Stimulated activated CD8-positive, alpha-beta memory T cell treated with anti-CD3 and anti-CD28 coated beads, Interleukin-4, amount 100 ng/mL, for 1 hour (primary cell): ENCODE measurements at places on chromosomes 3 and 15.

GRCh38 chr15:82538961-82539690 is 1.1 kb downstream of the RPS17 start:
- DNase-seq, result no peak

DNA sequence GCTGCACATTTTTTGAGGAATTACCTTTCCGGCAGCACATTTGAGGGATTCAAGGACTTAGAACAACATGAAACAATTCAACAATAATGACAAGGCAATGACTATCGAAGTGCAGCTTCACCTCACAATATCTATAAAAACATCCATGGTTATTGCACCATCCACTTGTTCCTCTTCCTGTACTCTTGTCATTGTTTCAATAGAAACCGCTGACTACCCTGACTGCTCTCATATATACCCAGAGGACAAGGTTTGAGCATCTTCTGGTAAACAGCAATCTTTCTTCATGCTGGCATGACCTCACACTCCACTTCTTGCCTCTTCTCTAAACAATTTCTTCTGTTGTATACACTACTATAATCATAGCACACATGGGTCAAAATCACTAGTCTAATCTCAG is 864.9 kb downstream of the FHIT start:
- DNase-seq, result no peak

- DNase-seq, result no peak
Measured at GRCh38 chr3:56754741-56755417, 46.9 kb downstream of the ARHGEF3 start.

GRCh38 chr3:119624002-119624720 is 26.5 kb downstream of the PLA1A start:
- no peak for DNase-seq

DNA sequence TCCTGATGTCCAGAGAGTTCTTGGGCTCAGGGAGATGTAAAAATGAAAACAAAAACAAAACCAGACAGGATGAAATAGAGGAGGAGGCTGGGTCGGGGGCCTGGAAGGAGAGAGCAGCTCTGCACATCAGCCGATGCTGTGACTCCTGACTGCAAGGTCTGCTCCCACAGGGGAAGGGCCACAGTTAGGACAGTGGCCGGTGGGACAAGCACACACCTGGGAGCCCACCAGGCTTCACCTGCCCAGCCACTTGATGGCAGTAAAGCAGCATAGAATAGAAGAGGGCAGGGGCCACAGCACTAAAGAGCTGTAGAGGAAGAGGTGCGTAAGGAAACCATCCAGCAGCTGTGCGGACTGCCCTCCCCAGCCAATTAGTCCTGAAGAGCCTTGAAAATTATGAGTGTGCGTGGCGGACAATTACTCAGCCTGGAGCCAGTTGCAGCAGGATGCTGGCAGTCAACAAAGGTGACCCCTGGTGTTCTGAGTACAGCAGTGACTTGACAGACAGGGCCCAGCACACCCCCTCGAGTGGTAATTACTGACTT is 29.8 kb downstream of the ALS2CL start:
- no peak for DNase-seq

DNA sequence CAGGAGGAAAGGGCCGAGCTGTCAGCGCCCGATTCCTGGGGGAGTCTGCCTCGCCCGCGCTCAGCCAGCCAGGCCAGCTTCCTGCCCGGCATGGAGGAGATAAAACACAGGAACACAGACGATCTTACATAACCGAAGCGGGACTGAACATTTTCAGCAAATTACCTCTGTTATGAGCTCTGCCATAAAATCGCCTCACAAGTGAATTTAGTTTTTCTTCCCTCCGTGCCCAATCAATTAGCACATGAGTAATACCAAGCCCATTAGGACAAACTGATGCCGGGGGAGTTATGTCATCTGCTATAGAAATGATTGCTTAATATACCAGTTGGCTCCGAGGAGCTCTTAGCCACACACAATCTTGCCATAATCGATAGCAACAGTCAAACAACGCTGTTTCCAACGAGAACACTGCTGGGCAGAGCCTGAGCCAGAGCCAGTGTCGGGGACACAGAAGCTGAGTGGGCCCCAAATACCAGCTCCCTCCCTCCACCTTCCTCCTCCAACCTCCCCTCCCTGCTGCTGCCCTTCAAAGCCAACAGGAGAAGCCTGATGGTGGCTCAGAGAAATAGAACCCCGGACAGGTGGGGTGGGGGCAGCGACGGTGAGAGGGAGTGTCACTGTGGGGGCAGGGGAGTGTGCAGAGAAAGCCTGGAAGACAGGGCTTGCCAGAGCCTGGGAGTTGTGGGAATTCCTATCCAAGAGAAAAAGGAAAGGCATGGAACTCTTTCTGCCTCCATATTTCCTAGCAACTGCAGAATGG is 279.4 kb upstream of the TLE3 start:
- no peak for DNase-seq

DNA sequence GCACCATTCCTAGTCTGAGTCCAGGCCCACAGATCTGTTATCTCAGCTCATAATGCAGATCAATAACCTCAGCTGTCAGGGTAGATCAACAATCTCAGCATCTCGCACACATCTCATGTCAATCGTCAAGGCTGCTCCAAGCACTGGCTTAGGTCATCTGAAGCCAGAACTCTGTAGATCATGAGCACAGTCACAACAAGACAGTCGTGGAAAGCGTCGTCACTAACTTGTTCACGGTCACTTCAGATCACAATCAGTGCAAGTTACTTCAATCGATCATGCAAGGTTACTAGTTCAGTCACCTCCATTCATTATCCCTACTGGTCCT is 71.8 kb downstream of the RBPMS2 start:
- DNase-seq, result no peak

DNA sequence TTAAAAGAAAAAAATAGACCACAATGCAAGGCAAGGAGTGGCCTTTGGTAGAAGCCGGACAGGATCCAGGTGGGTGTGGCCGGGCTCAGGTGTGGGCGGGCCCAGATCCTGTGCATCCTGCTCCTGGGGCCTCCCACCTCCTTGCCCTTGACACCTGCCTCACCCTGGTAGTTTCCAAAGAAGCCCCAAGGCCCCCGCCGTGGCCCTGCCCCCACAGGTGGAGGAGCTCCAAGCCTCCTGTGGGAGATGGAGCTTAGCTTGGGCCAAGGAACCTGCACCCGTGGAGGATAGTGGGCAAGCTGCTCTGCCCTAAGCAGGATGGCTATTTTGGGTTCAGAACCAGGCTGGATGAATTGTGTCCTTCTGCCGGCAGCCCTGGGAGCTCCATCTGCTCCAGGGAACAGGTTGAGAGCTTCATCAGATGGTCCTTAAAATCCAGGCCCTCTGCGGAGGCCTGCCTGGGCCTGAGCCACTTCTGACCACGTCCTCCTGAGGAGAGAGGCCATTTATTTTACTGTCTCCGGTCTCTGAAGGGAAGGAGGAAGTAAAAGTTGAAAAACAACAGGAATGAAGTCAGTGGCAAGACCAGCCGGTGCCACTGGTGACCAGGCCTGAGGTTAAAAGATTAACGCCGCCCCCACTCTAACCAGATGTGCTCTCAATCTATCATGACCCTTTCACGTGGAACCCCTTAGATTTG is 53.9 kb upstream of the KLF13 start:
- DNase-seq, result no peak

DNA sequence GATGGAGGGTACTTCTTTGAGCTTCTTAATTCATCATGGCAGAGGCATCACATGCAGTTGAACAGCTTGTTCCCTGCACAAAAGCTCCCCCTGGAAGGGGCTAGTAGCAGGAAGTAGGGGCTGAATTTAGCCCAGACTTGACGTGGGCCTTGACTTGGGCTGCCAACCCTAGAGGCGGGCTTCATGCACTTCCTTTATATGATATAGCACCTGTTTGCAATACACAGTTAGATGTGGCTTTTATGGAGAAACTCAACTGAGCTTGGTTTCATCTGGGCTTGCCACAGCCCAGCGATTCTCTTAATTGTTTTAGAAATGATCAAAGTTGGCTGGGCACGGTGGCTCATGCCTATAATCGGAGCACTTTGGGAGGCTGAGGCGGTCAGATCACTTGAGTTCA is 33.7 kb upstream of the ADGRG7 start:
- DNase-seq, result no peak

DNA sequence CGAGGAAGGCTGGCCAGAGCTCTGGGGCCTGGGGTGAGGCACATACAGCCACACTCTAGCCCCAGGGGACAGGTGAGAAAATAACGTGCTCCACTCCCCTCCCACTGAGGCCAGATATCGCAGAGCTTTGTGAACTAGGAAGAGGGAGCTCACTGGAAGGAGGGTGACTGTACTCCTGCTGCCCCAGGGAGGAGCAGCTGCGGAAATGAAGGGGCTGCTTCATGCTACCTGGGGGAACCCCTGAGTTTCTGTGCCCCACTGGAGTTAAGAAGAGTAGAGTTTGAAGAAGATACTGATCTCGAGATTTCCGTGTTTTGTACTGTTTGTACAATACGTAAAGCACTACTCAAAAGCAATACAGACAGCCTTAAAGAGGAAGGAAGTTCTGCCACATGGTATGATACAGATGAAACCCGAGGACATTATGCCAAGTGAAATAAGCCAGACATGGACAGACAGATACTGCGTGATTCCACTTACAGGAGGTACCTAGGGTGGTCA is 44.6 kb downstream of the CMTM6 start:
- no peak for DNase-seq

DNA sequence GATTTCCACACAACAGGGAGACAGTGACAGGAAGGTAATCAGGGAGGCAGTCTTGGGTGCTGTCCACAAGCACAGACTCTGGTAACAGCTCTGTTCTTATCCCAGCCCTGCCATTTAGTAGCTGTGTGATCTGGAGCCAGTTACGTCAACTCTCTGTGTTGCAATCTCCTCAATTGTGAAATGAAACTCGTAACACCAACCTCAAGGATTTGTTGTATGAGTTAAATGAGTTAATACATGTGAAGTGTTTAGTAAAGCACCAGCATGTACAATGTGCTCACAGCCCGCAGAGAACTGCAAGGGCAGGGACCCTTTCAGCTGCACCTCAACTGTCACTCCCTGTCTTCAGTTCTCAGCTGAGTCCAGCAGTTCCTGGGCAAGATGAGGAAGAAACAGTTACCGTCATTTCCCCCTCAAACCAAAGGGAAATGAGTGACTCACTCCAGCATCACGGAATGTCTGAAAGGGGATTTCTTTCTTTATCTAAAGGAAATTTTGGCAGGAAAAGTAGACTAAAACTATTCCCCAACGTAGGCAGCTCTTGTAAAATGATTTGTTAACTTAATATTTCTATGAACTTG is 39.9 kb upstream of the MB21D2 start:
- no peak for DNase-seq

GRCh38 chr3:169147238-169148008 is 516.1 kb downstream of the MECOM start:
- no peak for DNase-seq

DNA sequence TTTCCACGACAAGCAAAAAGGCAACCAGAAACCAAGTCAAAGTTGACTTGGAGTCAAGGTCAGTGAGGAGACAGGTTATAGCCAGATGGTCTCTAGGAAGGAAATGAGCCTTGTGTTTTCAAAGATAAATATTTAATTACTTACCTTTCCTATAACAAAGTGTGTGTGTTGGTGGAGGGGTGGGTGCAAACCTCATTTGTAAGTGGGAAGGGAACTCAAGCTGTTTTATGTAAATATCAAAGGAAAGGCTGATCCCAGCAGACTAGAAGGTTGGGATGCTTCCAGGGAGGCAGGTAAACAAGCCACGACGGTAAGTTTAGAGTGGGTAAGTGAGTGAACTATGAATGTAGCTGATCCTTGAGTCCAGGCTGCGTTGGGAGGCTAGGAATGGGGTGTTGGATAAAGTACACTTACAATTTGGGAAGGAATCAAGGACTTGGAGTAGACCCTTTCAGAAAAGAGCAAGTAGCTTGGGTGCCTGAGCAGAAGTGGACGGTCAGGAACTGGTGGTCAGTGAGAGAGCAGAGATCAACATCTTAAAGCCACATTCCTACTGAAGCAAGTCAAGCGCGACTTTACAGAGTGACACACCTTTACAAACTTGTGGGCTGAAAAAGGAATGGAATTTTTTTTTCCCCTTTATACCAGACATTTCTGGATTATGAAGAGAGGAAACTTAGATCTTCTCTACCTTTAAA is 82.0 kb upstream of the TBL1XR1 start:
- DNase-seq, result no peak

- no peak for DNase-seq
Measured at GRCh38 chr15:89825271-89825940, 10.8 kb upstream of the ANPEP start.

GRCh38 chr15:66152650-66153049 is 100.9 kb downstream of the MEGF11 start:
- no peak for DNase-seq

- no peak for DNase-seq
Measured at GRCh38 chr3:32405711-32406323, 14.2 kb downstream of the CMTM7 start.

DNA sequence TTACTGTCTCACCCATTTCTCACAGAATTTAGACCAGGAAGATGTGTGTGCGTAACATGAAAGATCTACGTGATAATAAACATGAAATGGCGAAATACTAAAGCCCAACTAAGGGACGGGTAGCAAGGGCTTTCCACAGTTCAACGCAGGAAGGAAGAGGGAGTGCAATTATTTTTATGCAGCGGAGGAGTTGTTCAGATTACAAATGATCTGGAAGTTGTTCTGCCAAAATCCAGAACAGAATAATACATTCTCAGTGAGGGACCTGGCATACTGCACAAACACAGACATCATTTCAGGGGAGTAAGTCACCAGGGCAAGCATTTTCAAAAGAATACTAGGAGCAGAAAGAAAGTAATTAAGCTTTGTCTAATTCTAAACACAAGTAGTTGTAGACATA is 133.6 kb upstream of the RAP2B start:
- no peak for DNase-seq

GRCh38 chr15:83928878-83929418 is 275.0 kb downstream of the ADAMTSL3 start:
- no peak for DNase-seq

DNA sequence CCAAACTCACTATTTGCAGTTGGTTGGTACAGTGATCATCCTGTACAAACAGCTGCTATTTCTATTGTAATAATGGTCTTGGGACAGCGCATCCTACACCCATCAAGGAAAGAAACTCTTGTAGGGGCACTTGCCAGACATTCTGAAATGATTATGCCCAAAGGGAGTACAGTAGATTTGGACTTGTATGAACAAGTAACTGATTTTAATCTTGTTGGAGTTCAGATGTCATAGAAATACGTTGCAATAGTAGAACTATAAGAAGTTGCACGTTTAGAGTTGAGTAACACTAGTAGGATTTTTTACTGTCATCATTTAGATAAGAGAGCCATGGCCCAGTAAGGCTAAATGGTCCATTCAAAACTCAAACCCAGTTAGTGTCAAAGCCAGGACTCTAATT is 192.8 kb downstream of the SATB1 start:
- no peak for DNase-seq

DNA sequence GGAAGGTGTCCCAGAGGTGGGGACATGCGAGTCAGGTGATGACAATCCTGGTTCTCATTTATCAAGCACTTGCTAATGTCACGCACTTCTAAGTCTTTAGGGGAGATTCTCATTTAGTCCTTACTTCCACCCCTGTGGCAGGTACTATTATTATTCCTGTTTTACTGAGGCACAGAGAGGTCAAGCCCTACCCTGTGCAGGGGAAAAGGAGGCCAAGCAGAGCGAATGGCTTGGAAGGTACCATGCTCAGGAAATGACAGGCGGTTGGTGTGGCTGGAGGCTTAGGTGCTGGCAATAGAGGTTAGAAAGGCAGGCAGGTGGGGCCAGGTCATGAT is 268.9 kb downstream of the UACA start:
- DNase-seq, result no peak
